ENCODE measurements at places on chromosomes 5 and 9. TPM values are rescaled to one million over a fixed set of nuclear protein-coding genes. Genes with fewer than 3 reads are reported as not detected.

DNA sequence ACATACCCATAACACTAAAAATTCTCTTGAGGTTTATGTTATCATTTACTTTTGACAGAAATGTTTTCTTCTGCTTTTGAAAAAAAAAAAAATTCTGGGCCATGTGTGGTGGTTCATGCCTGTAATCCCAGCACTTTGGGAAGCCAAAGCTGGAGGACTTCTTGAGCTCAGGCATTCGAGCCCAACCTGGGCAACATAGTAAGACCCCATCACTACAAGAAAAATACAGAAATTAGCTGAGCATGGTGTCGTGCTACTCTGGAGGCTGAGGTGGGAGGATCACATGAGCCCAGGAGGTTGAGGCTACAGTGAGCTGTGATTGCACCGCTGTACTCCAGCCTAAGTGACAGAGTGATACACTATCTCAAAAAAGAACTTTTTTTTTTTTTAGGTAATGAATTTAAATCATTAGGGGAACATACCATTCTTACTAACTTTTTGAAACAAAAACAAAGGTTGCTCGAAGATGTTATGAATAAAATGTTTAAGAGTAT lies 148.8 kb upstream of the DMRT1 start:
- no peak for DNase-seq

DNA sequence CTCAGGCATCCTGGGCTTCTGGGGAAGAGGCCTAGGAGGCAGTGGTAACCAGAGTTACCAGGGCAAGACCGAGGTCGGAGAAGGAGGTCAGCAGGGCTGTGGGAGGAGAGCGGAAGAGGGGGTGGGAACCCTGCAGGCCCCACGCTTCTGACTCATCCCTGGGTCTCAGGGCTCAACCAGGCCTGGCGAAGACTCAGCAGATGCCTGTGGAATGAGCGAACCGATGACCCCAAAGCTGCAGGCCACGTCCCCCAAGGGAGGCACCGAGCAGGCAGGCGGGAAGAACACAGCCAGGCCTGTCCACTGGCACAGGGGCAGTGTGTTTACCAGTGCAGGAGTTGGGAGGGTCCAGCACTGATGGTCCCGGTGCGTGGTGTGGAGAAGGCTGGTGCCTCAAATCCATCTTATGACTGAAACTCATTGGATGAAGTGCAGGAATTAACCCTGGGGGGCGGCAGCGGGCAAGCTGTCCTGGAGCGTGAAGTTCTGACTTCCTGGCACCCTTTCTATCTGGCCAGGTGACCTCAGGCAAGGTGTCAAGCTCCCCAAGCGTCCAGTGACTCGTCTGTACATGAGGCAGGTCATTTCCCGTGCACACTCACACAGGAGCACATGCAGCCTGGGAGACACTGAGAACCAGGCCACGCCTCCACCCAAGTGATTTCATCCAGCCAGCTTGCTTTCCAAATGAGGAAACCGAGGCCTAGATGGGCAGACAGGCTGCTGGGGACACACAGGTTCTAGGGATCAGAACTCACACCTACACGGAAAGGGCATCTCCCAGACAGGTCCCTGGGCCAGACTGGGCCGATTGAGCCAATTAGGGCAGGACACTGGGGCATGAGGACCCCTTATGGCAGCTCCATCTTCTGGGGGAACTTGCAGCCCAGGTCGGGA lies 69.1 kb downstream of the ADAMTS2 start:
- DNase-seq, result no peak

DNA sequence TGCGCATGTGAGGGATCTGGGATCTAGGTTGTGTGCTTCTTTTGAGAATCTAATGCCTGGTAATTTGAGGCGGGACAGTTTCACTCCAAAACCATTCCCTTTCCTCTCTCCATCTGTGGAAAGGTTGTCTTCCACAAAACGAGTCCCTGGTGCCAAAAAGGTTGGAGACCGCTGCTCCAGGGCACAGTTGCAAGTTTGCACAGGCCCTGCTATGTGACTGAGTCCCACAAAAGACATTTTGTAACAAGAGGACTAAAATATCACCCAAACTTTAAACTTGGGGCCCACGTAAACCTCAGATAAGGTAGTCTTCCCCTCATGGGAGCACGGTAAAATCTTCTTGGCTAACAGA lies 5.8 kb upstream of the ZNF367 start:
- no peak for DNase-seq

- no peak for DNase-seq
These were observed 18.6 kb downstream of the CTNNAL1 start for GRCh38 chr9:108994695-108995094.

GRCh38 chr5:72600391-72600981 lies 93.3 kb upstream of the ZNF366 start:
- no peak for DNase-seq

- DNase-seq, result no peak
These were observed 59.4 kb upstream of the ZSWIM6 start for GRCh38 chr5:61272688-61273087.

TPPP gene
- total RNA-seq, result 13.5 TPM

ZMYND19 gene
- total RNA-seq, result 19.6 TPM

HSPB3 gene
- total RNA-seq, result 6.9 TPM

CTXN3 gene
- total RNA-seq, result 13.9 TPM

CCL28 gene
- total RNA-seq, result 0.41 TPM

LCN2 gene
- total RNA-seq, result not detected
